Islet precursor cell (in vitro differentiated cells): ENCODE measurements at places on chromosomes 12 and 14.

GRCh38 chr12:22588817-22589216, 36.2 kb upstream of the ETNK1 start:
- DNase-seq: no peak

DNA sequence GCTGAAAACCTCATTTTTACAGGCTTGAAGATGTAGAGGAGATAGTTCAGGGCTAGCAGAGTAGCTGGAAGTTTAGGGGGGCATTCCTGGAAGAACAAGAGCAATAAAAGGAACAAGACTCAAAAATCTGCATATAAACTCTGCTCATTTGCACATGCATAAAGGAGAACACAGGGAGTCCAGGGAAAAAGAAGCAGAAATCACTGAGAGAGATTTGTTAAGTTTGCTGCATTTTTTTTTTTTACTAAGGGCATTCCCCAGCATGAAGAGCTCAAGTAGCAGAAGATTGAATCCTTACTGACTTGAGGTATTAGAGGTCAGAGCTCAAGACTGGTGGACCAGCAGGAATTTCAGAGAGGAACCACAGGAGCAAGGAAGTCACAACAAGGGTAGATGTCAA, 28.2 kb upstream of the BCL11B start:
- DNase-seq: no peak

GRCh38 chr12:106625976-106626375, 43.2 kb downstream of the RFX4 start:
- no peak for DNase-seq

GRCh38 chr14:79248126-79248525, 963.2 kb downstream of the DIO2 start:
- DNase-seq: no peak

- DNase-seq: no peak
These were observed 128.1 kb upstream of the AEBP2 start for GRCh38 chr12:19311165-19311564.

DNA sequence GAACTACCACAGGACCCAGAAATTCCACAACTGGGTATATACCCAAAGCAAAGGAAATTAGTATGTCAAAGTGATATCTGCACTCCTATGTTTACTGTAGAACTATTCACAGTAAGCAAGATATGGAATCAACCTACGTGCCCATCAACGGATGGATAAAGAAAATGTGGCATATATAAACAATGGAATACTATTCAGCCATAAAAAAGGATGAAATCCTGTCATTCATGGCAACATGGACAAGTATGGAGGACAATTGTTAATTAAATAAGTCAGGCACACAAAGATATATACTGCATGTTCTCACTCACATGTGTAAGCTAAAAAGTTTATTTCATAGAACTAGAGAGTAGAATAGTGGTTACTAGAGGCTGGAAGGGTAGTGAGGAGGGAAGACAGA, 97.0 kb downstream of the CEP83 start:
- DNase-seq: no peak
